ENCODE measurements at places on chromosomes 5 and 9. TPM values are rescaled to one million over a fixed set of nuclear protein-coding genes. Genes with fewer than 3 reads are reported as not detected.

Gene TYRP1
- 1,258 TPM for total RNA-seq

Gene GLDC
- 2.3 TPM for total RNA-seq

Gene SPATA31C2
- total RNA-seq: not detected

Gene ZNF883
- 0.69 TPM for total RNA-seq

Gene ARHGEF37
- total RNA-seq: 1.8 TPM

Gene SPINK13
- 0.50 TPM for total RNA-seq

Gene LCN10
- not detected for total RNA-seq

Gene TEX10
- total RNA-seq: 64.9 TPM

Gene PFN3
- not detected for total RNA-seq

Gene ATP10B
- total RNA-seq: 4.3 TPM

Gene STKLD1
- 1.4 TPM for total RNA-seq

Gene ESM1
- total RNA-seq: not detected

Measured in SK-MEL-5 (cell line).